Stimulated activated CD8-positive, alpha-beta memory T cell treated with anti-CD3 and anti-CD28 coated beads, Interleukin-7, amount 100 ng/mL, for 24 hours (primary cell): ENCODE measurements at places on chromosomes 7 and 10.

- no peak for DNase-seq
Measured at GRCh38 chr10:57657164-57657765, 610.4 kb downstream of the IPMK start.

GRCh38 chr7:4882169-4883032 is 1.1 kb downstream of the RADIL start:
- no peak for DNase-seq

GRCh38 chr10:86261470-86261869 is 105.1 kb downstream of the GRID1 start:
- no peak for DNase-seq

DNA sequence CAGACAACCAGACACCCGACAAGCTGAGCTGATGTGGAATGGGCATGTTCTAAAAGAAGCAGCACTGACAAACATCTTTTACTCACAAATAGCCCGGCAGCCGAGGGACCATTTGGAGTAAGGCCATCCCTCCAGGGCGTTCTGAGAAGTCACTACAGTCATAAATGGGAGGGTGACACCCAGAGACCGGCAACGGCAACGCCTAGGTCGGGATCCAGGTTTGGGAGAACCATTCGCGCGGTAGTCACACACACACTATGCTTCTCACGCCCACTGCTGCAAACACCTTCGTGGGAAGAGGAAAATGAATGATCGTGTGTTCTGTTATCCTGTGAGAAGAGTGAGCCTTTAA is 9.8 kb downstream of the TNS3 start:
- no peak for DNase-seq

DNA sequence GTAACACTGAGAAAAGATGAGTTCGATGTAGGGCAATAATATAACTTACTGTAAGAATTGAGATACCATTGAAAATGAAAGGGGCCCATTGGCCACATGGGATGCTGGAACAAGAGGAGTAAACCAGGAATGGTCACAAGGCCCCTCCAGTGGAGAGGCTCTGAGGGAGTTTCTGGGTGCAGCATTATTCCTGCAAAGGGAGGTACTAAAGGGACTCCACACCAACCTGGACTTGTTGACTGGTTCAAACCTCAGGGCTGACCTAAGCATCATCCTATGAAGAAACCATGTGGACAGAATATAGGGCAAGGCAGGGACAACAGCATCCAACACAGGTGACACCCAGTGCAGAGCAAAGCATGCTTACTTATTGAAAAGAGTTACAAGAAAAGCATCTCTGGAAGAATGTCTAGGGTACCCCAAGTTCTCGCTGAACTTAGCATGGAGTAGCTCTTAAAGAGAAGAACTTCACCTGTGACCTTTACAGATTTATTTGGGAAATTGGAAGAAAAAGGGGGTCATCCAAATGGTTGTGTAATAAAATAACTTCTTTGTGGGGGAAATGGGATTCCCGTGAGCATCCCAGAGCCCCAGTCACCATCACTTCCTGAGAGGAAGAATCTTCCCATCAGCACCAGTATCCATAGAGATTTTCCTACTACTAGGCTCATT is 34.7 kb downstream of the PRSS2 start:
- DNase-seq: no peak
